ENCODE measurements at places on chromosomes 11 and 22. TPM values are rescaled to one million over a fixed set of nuclear protein-coding genes. Genes with fewer than 3 reads are reported as not detected.

DNA sequence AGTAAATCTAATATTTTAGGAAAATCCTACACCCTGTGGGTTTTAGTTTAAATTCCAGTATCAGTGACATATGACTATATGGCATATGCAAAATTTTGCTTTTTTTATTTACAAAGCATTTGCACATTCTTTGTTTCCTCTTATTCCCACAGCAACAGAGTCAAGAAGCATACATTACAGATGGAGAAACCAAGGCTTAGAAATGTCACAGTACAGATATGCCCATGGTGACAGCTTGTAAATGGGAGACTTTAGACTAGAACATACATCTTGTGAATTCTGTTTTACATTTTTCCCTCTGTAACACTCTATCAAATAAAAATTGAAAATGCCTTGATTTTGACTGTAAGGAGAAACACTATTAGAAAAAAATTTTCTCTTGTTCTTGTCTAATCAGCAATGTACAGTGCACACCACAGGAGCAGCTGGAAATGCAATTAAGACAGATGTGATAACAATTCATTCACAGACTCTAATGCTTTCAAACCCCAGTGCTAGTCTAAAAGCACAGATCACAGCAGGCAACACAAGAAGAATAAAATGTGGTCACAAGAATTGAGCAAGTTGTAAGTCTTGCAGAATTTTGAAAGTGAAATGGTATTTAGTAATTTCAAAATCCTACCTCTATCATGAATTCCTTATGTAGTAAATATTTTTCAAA, 375.9 kb downstream of the LUZP2 start:
- H3K27me3 ChIP-seq = no peaks in the 10 kb centered on the region
- no peak overlapping the region for H3K4me3 ChIP-seq
- no peak overlapping the region for H3K27ac ChIP-seq
- no peak for DNase-seq

- peaks cover 36% of the 10 kb centered on the region for H3K4me1 ChIP-seq
- no peak overlapping the region for H3K4me3 ChIP-seq
- H3K36me3 ChIP-seq = peaks cover 3% of the 10 kb centered on the region
- no peak overlapping the region for H3K27ac ChIP-seq
- no peak for DNase-seq
Observed at GRCh38 chr22:47166446-47167016, 404.1 kb downstream of the TBC1D22A start.

DNA sequence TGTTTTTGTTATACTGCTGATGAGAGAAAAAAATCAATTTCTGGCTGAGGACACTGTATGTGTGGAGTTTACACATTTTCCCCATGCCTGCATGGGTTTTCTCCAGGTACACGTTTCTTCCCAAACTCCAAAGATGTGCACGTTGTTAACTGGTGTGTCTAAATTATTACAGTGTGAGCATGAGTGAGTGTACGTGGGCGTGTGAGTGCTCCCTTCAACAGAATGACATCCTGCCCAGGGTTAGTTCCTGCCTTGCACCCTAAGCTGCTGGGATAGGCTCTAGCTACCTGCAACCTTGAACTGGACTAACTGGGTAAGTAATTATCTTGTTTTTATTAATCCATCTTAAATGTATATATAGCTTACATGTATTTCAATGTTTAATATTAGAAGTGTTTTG, 5.5 kb downstream of the NPAT start:
- H3K36me3 ChIP-seq = no peaks in the 10 kb centered on the region
- peaks cover 37% of the 10 kb centered on the region for H3K4me1 ChIP-seq
- no peak overlapping the region for H3K4me3 ChIP-seq
- no peak overlapping the region for H3K27ac ChIP-seq
- no peaks in the 10 kb centered on the region for H3K27me3 ChIP-seq

GRCh38 chr11:134350381-134350780, 18.6 kb downstream of the GLB1L2 start:
- H3K27me3 ChIP-seq = no peaks in the 10 kb centered on the region
- H3K27ac ChIP-seq = no peak overlapping the region
- no peaks in the 10 kb centered on the region for H3K4me1 ChIP-seq
- no peak overlapping the region for H3K4me3 ChIP-seq
- no peak for DNase-seq
- H3K36me3 ChIP-seq = no peaks in the 10 kb centered on the region

GRCh38 chr11:58773337-58773736, 41.6 kb upstream of the GLYAT start:
- H3K4me1 ChIP-seq = peaks cover 32% of the 10 kb centered on the region
- H3K36me3 ChIP-seq = no peaks in the 10 kb centered on the region
- no peaks in the 10 kb centered on the region for H3K27me3 ChIP-seq
- no peak for DNase-seq
- H3K4me3 ChIP-seq = no peak overlapping the region

ROM1 gene
- 1.6 TPM for polyA plus RNA-seq

TRIM48 gene
- not detected for polyA plus RNA-seq

MEN1 gene
- 27.3 TPM for polyA plus RNA-seq

KLHDC7B gene
- 0.17 TPM for polyA plus RNA-seq

KRTAP5-2 gene
- not detected for polyA plus RNA-seq

CHRM1 gene
- polyA plus RNA-seq = not detected

VWCE gene
- 59.7 TPM for polyA plus RNA-seq

HMBS gene
- polyA plus RNA-seq = 46.9 TPM

PATE2 gene
- polyA plus RNA-seq = not detected
